ENCODE measurements at places on chromosomes 12 and 14.

DNA sequence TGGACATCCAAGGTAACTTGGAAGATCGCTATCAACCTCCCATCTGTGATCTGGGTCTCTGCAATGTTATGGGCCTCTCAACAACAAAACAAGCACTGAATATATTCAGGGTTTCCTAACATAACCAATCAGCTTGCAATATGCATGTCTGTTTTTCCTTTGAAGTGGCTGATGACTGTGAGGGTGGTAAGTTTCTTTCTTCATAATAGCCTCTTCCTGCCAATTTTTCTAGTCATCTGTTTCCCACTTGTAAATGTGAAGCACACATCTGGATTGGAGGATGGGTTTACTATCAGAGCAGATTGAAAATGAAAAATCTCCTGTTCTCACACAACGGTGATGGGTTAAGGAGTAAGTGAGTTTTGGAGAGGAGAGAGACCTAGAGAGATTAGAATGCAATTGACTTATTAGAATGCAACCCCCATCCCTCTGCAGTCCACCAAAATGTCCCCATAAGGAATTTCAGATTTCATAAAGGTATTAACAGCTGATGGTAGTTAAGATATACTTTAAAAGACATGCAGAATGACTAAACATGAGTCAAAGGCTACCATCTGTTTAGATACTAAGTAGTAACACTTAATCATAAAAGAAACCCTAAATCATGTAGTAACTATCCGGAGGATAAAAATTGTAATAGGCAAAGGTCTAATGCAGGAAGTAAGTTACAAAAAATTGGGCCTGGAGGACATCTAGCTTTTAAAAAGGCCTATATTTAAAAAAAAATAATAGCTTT lies 58.4 kb upstream of the SAV1 start:
- no peak for DNase-seq

- DNase-seq: no peak
Measured at GRCh38 chr14:73888460-73888725, 1.7 kb downstream of the ZNF410 start.

DNA sequence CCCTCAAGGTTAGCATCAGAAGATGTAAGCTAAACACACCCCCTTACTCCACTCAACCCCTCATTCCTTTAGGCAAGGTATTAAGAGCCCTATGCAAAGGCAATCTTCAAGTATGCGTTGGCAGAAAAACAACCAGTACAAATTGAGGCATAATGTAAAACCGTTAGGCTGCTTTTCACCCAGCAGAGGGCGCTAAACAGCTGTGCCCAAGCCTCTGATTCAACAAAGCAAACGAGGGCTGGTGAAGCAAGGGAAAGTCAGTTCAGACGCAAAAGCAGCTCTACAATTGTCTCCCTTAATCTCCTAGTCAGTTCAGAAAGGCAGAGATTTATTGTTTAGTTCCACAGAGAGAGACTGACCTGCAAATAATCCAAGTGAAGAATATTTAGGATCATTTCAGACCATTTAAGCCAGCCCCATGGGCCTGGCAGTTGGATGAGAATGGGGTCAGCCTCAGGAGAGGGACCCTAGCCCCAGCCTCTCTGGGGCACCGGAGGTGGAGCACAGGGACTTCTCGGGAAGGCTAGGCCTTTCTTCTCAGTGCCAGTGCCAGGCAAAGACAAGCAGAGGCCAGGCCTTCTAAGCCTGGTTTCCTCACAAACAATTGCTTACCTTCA lies 23.5 kb downstream of the DCAF5 start:
- DNase-seq: peak; percentile 39

- DNase-seq: no peak
Measured at GRCh38 chr12:65259501-65259900, 19.0 kb upstream of the MSRB3 start.

GRCh38 chr12:38825006-38825405 lies 80.4 kb downstream of the CPNE8 start:
- no peak for DNase-seq

- no peak for DNase-seq
Measured at GRCh38 chr12:116540622-116541152, 18.5 kb upstream of the MAP1LC3B2 start.

DNA sequence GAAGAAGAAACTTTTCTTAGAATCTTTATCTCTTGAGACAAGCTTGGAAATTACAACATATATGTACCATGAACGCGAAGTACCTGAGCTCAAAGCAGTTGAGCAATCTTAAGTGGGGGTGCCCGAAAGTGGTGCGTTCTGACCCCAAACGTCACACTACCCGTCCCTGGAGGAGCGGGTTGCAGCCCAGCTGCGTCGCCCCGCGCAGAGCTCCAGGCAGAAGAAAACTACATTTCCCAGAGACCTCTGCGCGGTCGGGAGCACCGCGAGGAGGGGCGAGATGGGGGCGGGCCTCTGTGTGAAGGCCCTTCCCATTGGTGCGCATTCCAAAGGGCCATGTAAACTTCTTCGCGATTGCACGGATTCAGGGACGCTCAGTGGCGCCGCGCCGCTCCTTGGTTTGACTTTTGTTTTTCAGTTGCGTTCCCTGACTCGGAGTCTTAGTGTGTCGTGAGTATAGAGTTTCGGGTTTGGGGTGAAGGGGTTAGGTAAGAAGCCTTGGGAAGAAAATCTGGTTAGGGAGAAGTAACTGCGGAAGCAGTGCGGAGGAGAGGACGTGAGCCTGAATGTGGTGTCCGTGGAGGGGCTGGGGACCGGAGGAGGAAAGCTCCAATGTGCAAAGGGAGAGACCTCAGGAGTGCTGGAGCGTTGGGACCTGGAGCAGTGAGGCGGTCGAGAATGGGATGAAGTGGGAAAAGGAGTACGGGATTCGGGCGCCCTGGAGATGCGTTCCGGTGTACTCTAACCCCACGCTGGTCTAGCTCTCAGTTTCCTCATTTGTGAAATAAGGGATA lies at the start of gene CCDC77:
CCDC77 (plus strand) TSS at position 410 of the 794 bp plus-strand sequence. CDS start 7,740 bp downstream, outside the sequence.
- DNase-seq: peak; percentile 86

- no peak for DNase-seq
Measured at GRCh38 chr12:91413581-91414546, 231.2 kb upstream of the DCN start.

GRCh38 chr12:53677800-53678148 lies 1.9 kb upstream of the ATP5MC2 start:
- DNase-seq: no peak

GRCh38 chr12:48379794-48380193 lies 29.1 kb upstream of the ZNF641 start:
- DNase-seq: no peak

GRCh38 chr12:3204730-3205531 lies 127.8 kb downstream of the TSPAN9 start:
- no peak for DNase-seq

GRCh38 chr12:90593596-90594295 lies 361.2 kb downstream of the CCER1 start:
- DNase-seq: no peak

DNA sequence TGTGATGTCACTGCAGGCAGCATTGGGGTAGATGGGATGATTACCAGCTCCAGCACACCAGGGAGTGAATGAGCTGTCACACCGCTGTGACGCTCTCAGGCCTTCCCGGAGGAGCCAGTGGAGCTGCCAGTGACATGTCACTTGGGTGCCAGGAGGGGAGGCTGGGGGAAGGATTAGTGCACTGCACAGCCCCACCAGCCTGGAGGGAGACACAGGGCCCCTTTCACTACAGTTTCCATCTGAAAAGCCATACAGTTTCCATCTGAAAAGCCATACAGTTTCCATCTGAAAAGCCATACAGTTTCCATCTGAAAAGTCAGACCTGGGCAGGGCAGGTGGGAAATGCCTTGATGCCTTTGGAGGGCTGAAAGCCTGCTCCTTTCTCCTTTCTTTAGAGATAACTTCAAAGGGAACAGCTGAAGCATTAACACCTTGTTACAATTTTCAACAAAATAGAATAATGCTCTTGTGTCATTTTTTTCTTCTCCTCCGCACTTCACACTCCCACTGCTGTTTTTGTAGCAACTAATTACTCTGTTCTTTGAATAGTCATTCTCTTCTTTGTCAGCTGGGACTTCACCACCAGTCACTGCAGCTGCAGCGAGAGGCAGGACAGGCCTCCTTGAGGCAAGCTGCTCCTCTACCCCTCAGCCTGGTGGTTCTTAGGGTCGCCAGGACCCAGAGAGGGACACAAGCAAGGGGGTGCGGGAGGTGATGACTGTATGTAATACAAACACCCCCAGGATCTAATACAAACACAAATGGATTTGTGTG lies 256.9 kb upstream of the RGS6 start:
- no peak for DNase-seq

DNA sequence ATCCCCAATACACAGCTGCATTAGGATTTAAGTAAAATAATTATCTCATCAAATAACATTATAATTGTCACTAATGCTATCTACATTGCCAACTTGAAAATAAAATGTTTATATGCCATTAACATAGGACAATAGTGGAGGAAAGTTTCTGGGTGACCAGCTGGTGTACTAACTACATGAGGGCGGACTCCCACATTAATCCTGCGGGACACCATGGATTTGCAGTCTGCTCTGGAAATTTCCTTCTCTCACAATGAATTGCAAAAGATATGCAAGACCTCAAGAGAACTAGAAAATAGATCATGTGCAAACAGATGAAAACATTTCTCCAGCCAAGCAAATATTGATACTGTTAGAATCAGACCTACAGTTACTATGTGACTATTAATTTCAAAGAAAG lies 390.1 kb downstream of the NAV3 start:
- no peak for DNase-seq

DNA sequence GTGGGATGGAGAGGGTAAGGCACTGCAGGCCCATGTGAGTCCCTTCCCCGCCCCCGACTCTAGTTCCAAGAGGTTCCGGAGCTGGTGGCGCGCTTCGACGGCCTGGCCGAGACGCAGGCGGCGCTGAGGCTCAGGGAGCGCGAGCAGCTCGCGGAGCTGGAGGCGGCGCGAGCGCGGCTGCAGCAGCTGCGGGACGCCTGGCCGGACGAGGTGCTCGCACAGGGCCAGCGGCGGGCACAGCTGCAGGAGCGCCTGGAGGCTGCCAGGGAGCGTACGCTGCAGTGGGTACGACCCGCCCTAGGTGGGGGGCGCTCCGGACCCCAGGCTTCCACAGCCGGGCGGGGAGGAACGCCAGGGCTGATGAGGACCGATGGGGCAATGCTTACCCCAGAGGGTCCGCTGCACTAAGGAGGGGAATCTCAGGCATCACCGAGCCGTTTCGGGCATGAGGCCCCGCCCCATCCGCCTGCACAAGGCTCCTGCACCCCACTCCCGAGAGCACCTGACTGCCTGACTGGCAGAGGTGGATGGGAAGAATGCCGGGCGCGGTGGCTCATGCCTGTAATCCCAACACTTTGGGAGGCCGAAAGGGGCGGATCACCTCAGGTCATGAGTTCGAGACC lies 4.9 kb downstream of the CFAP73 start:
- DNase-seq: no peak

DNA sequence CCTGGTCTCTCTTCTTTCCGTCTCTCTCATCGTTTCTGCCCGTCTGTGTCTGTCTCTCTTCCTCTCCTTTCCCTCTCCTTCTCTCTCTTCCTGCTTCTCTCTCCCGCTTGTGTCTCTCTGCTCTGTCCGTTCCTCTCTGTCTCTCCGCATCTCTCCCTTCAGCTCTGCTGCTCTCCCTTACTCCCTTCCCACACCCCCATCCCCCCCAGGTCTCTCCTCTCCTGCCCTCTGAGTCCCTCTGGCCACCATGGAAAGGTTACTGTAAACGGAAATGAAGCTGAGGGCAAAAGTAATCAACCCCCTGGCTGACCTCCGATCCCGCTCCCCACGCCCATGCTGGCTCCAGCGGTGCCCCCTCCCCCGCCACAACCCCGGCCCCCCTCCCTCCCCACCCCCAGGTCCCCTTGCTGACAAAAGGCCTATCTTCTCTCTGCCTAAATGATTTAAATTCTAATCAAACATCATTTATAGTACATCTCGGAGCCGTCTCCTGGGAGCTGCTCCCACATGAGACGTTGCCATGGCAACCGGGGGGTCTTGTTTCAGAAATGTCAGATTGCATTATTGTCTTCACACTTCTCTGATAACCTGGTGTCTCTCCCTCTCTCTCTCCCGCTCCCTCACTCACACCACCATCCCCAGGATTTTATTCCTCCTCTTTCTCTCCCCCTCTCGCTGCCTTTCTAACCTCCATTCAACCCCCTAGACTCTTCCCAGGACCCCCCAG lies 203.8 kb downstream of the RBM19 start:
- DNase-seq: no peak

GRCh38 chr12:109927622-109928021 lies 27.5 kb downstream of the TCHP start:
- no peak for DNase-seq

- no peak for DNase-seq
Measured at GRCh38 chr12:130364578-130364977, 26.9 kb downstream of the PIWIL1 start.

DNA sequence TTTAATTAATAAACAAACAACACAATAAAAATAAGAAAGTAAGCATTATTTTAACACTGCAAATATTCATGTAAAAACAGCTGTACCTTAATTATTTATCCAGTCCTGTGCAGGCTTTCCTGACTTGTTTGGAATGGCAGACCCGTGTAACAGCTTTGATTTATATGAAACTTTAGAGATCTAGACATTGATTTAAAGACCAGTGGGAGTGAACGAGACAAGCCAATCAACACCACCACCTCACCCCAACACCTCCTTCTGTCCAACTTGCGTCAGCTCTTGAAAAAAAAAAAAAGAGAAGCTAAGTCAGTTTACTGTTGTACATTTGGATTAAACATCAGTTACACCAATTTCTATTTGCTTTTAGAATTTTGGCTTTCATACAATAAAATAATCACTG lies 22.3 kb downstream of the SLC38A4 start:
- no peak for DNase-seq

DNA sequence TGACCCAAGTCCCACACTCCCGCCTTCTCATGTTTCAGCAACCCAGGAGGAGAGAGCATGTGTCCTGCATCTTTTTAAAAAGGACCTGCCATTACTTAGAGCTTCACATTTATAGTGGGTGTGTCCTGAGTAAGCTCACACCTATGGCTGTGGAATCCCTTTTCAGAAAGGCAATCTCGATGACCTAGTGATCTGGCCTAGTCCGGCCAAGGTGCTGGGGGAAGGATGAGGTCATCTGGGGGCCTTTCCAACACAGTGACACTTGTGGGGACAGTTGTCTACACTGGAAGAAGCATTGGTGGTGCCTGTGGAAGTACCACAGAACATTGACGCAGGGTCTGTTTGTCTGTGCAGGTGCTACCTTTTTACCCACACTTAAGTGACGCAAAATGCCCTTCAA lies 8.2 kb downstream of the TCP11L2 start:
- no peak for DNase-seq

- no peak for DNase-seq
Measured at GRCh38 chr12:98464190-98464589, 51.2 kb upstream of the TMPO start.

DNA sequence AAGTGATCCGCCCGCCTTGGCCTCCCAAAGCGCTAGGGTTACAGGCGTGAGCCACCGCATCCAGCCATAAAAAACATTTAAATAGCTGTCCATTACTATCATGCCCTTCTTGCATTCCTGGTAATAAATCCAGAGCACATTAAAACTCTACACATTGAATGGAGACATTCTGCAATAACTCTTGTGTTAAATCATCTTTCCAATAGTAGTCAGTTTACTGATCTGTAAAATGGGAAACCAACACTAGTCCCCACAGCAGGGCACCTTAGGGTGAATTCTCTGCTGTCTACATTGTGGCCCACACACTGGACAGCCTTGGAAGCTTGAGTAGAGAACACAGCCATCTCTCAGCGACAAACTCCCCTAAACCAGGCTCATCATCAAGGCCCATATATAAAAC lies 85.5 kb upstream of the NUDT4 start:
- no peak for DNase-seq
